ENCODE measurements at places on chromosomes 16 and 17.

- peak; percentile 33 for DNase-seq
Observed at GRCh38 chr16:1048442-1049112, 24.0 kb upstream of the SSTR5 start.

- no peak for DNase-seq
Observed at GRCh38 chr17:37084372-37084771, 135.6 kb downstream of the AATF start.

- DNase-seq: peak; percentile 69
Observed at GRCh38 chr17:42312285-42313130, 24.2 kb downstream of the STAT5A start.

DNA sequence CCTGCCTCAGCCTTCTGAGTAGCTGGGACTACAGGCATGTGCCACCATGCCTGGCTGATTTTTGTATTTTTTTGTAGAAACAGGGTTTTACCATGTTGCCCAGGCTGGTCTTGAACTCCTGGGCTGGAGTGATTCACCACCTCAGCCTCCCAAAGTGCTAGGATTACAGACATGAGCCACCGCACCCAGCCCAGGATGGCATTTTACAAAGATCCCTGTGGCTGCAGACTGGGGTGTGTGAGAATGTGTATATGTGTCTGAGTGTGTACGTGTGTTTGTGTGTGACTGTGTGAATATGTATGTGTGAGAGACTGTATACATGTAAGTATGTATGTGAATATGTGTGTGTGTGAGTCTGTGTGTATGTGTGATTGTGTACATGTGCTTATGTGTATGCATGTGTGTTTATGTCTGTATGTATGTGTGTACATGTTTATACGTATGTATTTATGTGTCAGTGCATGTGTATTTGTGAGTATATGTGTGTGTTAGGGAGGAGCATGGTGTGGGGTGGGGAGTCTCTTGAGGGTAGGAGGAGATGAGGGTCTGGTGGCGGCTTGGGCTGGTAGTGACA lies 17.0 kb downstream of the RPTOR start:
- no peak for DNase-seq

- no peak for DNase-seq
Observed at GRCh38 chr16:7843261-7843660, 510.6 kb downstream of the RBFOX1 start.

- DNase-seq: no peak
Observed at GRCh38 chr16:51157698-51158097, 6.6 kb upstream of the SALL1 start.

GRCh38 chr16:49681217-49681883 lies 174.6 kb downstream of the ZNF423 start:
- DNase-seq: no peak

DNA sequence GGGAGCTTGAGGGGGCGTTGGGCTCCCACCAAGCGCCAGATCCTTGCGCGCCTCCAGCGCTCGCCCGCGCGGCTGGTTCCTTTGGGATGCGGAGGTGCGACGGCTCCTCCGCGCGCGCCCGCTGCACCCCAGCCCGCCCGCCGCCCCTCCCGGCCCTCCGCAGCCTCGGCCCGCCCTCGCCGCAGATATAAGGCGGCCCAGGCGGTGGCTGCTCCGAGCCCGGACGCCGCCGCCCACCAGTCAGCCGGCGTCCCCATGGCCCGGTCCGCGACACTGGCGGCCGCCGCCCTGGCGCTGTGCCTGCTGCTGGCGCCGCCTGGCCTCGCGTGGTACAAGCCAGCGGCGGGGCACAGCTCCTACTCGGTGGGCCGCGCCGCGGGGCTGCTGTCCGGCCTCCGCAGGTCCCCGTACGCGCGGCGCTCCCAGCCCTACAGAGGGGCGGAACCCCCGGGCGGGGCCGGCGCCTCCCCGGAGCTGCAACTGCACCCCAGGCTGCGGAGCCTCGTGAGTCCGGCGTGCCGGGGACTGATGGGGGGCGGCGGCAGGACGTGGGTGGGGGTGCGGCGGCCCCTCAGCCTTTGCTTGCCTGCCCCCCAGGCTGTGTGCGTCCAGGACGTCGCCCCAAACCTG lies at the start of gene NPB:
Gene NPB, plus strand, starts transcription at position 216 of the 630 bp plus-strand sequence. Its CDS starts 40 bp downstream, at position 256.
- DNase-seq: peak; percentile 50
